ENCODE measurements at places on chromosomes 16 and 17.

DNA sequence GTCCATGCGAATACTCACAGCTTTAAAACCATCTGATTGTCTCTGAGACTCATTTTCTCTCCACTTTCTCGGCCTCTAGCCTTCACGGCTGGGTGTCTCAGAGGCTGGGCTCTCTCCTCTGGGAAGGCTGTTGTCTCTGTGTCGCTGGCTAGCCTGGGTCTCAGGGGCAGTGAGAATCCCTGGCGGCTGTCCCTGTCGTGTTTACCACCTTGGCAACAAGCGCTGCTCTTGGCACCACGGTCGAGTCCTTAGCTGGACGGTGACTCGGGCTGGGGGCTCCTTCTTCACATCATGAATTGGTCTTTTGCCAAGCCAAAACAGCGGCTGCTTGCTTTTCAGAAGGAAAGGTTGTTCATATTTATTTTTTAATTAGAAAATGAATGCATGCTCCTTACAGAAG is 81.1 kb downstream of the MSI2 start:
- DNase-seq, result no peak

DNA sequence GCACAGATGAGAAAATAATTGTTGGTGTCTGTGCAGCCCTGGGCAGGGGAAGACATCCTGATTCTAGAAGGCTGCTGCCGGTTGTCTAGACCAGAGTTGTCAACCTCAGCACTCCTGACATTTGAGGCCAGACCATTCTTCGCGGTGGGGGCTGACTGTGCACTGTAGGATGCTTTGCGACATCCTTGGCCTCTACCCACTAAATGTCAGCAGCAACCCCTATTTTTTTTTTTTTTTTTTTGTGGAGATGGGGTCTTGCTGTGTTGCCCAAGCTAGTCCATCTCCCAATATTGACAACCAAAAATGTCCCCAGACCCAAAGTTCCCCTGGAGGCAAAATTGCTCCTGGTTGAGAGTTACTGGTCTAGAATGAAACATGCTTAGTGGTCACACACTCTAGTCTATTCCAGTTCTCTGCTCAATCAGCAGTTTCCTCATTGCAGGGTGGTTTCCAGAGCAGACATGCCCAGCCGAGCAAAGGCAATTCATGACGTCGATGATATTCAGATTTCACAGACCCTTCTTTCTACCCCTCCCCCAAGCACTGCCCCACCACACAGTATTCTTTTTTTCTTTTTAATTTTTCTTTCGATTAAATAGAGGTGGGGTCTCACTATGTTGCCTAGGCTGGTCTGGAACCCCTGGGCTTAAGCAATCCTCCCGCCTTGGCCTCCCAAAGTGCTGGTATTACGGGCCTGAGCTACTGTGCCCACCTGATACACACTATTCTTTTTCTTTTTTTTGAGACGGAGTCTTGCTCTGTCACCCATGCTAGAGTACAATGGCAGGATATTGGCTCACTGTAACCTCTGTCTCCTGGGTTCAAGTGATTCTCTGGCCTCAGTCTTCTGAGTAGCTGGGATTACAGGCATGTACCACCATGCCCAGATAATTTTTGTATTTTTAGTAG is 9.0 kb downstream of the C17orf99 start:
- DNase-seq, result no peak

GRCh38 chr16:46857368-46857945 is 26.5 kb upstream of the C16orf87 start:
- DNase-seq, result no peak

- DNase-seq, result no peak
Observed at GRCh38 chr17:67628580-67629013, 89.1 kb upstream of the NOL11 start.

- no peak for DNase-seq
Observed at GRCh38 chr17:47719411-47720152, 13.5 kb upstream of the TBX21 start.

DNA sequence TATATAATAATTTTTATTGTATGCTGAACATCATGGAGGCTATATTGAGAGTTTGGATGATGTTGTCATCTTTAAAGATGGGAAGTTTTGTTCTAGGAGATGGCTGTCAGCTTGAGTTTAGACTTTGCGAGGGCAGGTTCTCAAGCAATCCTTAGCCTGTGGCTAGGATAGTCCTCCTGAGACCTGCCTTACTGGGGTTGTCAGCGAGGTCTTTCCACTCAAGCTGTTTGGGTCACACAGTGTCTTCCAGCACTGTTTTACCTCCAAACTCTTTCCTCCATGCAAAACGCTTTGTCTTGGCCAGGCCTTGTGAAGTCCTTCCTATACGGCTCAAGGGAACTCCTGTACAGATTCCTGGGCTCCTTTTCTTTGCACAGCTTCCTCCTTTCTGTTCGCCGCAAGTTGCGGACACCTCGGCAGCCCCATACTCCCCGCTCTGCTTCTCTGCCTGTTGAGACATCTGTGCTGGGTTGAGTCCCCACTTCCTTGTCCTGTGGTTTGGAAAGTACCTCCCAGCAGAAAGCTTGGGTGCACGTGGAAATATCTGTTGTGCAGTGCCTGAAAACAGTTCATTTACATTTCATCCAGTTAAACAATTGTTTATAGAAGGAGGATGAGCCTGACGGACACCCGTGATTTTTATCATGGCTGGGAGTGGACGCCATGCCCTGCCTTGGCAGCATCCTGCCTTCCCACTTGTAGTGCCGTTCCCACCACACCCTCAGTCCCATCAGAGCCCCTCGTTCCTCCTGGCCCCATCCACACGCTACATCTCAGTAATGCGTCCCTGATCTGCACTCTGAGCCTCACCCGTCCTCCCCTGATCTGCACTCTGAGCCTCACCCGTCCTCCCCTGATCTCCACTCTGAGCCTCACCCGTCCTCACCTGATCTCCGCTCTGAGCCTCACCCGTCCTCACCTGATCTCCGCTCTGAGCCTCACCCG is 55.0 kb upstream of the CBFA2T3 start:
- no peak for DNase-seq

DNA sequence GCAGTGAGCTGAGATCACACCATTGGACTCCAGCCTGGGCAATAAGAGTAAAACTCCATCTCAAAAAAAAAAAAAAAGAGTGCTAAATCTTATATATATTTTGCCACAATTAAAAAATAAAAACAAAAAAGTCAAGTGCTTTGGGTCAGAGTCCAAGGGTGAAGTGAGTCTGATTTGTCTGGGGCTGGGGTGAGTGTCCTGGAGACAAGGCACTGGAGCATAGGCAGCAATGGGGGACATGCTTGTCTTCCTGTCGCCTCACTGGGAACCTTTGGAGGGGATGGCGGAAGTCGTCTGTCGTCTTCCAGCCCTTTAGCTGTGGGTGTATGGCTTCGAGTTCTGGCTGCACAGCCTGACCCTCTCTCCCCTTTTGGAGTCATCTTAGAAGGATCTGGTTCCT is 167.1 kb downstream of the NTN1 start:
- no peak for DNase-seq

DNA sequence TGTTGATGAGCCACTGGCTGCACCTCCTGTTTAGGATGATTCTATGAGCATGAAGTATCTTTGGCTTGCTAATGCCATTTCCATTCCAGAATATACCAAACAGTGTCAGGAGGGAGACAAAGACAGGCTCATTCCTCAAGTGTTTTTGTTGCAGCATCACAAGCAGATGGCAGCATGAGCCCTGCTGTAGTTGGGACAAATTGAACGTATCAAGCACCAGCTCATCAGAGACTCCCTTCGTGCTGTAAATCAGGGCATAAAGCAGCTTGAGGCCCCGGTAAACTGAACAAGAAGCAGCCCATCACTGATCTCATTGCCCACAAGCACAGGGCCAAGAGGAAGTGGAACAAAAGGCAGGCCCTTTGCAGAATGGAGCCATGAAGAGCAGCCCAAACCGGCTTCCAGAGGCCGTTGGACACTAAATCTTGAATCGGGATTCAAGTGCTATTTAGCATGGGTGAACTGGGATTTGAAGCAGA is 45.9 kb upstream of the HS3ST3A1 start:
- no peak for DNase-seq

- no peak for DNase-seq
Observed at GRCh38 chr16:68479271-68479670, 31.0 kb upstream of the SMPD3 start.

- DNase-seq, result no peak
Observed at GRCh38 chr17:81061027-81061735, 26.2 kb downstream of the BAIAP2 start.

- DNase-seq, result peak; percentile 91
Observed at GRCh38 chr16:89216315-89217137, 977 bp upstream of the ZNF778 start.

- DNase-seq, result no peak
Observed at GRCh38 chr17:19533718-19534561, at the start of gene SLC47A1. SLC47A1 (plus strand) TSS chr17:19533854; CDS start chr17:19533940, 86 bp downstream.

DNA sequence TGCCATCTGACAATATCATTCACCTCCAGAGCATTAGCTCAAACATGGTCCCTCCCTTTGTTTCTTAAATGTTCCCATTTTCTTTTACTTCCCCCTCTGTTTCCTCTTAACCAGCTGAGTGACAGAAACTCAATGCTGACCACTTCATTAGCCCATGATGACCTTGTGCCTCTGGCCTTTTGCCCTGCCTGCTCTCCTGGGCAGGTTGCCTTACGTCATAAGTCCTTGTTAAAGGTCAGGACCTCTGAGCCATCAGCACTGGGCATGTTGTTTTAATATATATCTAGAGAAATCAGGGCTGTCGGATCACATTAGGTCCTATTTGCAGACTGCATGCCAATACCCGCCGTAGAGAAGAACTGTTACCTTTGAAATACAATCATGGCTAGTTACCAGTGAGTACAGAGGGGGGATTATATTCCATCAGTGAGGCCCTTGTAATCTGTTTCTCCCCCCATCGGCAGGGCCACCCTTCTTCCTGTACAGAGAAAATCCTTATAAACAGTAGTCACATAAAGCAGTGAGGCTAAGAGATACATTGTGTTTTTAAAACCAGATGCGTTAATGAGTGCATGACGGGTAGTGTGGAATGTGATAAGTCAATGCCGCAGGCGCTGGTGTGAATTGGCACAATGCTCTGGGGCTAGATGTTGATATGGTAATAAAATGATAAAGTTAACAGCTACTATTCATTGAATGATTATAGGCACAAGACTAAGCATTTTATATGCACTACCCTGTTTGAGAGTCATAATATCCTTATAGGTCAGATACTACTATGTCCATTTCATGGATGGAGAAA is 94.3 kb upstream of the ZFHX3 start:
- no peak for DNase-seq

DNA sequence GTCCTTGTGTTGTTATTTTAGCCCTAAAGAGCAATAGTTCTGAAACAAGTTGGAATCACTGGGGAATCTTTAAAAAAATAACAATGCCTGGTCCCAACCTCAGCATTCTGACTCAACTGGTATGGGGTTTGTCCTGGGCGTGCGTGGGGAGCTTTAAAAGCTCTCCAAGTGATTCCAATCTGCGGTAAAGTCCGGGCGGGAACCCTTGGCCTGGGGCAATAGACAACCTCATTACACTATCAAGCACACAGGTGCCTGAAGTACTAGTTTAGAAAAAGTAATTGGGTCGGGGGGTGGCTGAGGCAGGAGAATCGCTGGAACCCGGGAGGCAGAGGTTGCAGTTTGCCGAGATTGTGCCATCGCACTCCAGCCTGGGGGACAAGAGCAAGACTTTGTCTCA is 4.4 kb downstream of the STX8 start:
- DNase-seq, result no peak

- no peak for DNase-seq
Observed at GRCh38 chr17:33970279-33970678, 284.8 kb upstream of the CCL2 start.

DNA sequence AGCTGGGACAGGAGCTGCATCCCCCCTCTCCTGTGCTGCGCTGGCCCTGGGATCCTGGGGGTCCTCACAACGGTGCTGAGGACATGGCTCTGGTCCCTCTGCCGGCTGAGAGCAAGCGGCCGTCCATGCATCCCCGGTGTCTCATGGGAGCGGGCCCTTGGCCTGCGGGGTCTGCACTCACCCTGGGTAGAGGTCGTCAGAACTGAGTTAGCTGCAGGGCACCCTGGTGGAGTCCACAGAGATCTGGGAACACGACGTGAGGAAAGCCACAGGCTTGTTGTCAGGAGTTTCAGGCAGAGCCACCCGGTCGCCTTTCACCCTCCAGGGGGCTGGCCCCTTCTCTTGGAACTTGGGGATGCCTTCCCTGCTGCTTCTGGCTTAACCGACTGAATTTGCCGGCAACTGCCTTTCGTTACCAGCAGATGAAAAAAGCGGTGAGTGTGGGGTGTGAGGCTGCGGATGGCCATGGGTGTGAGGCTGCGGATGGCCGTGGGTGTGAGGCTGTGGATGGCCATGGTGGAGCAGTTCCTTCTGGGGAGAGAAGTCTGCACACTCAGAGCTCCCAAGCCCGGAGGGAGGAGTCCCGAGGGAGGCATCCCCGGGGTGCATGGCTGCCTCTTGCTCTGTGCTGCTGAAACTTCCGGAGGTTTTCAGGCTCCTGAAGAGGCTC is 81.7 kb downstream of the LMF1 start:
- no peak for DNase-seq

GRCh38 chr17:62675260-62675659 is 47.8 kb downstream of the MRC2 start:
- no peak for DNase-seq

GRCh38 chr16:27229891-27230470 is 26.7 kb downstream of the KDM8 start:
- no peak for DNase-seq

- no peak for DNase-seq
Observed at GRCh38 chr17:65455972-65456343, 105.5 kb downstream of the AXIN2 start.

DNA sequence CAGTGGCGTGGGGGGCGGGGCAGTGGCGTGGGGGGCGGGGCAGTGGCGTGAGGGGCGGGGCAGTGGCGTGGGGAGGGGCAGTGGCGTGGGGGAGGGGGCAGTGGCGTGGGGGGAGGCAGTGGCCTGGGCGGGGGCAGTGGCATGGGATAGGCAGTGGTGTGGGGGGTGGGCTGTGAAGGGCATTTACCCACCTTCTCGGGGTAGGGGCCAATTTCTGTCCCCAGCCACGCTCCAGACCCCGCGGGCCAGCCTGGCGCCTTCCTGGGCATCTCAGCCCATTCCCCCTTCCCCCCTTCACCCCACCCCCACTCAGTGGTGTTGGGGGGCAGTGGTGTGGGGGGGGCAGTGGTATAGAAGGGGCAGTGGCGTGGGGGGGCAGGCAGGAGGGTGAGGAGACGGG is 92.7 kb downstream of the LITAF start:
- DNase-seq, result no peak

DNA sequence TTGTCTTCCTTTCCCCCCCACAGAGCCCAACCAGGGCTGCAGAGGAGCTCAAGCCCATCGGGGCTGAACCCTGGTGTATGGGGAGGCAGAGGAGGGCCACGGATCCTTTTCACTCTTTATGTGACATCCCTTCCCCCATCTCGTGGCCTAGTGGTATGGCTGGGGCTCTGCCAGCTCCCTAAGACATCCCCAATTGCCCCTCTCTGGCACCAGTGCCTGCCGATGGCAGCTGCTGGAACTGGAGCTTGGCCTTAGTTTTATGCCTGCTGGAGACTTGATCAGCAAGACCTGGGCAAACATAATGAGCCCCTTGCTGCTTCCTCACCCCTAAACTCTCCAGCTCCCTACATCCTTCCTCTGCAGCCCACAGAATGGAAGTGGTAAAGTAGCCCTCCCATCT is 8.0 kb upstream of the TOP2A start:
- no peak for DNase-seq
